ENCODE measurements at places on chromosomes 16 and 17. TPM values are rescaled to one million over a fixed set of nuclear protein-coding genes. Genes with fewer than 3 reads are reported as not detected.

GPR139 gene
- total RNA-seq = not detected

SDR42E1 gene
- total RNA-seq = 0.02 TPM

EVPLL gene
- not detected for total RNA-seq

PPP1R1B gene
- total RNA-seq = 0.42 TPM

C17orf50 gene
- total RNA-seq = not detected

KRTAP2-1 gene
- total RNA-seq = not detected

STH gene
- total RNA-seq = not detected

DNA sequence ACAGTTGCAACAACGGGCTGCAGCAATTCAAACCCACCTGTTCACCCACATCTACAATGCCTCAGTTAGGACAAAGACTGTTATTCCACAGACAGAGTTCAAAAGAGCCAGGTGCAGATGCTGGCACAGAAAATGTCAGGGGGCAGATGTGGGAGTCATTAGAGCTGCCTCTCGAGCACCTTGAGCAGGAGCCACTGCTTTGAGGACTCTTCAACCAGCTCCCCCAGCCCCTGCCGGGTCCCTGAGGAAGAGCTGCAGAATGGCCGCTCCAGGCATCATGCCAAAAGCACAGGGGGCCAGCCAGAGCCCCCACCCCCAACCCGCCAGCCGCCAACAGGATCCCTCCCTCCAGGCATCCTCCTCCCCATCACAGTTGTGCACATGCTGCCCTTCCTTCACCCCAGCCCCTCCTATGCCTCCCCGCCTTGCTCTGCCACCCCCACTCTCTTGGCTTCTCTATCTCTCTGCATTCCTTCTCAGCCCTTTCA, 20.8 kb downstream of the C17orf67 start:
- no peaks in the 10 kb centered on the region for H3K36me3 ChIP-seq
- H3K27me3 ChIP-seq = no peaks in the 10 kb centered on the region
- no peak for DNase-seq
- no peaks in the 10 kb centered on the region for H3K4me1 ChIP-seq
- H3K27ac ChIP-seq = no peak overlapping the region

DNA sequence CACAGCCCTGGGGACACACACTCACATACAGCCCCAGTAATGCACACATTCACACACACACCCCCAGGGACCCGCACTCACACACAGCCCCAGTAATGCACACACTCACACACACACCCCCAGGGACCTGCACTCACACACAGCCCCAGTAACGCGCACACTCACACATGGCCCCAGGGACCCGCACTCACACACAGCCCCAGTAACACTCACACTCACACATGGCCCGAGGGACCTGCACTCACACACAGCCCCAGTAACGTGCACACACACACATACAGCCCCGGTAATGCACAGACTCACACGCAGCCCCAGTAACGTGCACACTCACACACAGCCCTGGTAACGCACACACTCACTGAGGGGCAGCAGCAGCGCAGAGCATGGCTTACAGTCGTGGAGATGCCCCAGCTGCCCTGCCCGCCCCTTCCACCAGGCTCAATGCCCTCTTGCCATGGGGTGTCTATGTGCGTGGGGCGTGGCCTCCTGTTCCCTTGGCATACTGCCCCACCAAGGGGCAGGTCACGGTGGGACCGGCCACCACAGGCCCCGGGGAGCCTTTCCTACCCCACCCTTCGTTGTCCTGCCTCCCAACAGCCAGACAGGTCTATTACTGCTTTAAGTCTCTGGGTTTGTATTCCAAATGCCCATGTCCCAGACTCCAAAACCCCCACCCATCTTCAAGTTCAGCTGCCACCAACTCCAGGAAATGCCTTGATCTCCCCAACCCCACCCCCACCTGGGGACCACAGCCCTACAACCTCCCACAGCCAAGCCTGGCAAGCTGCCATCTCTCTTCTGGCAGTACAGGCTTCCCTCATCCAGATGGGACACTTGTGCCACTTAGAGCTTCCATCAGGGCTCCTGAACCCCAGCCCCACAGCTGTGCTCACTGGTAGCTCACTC, 2.7 kb downstream of the CCDC102A start:
- no peaks in the 10 kb centered on the region for H3K27me3 ChIP-seq
- no peaks in the 10 kb centered on the region for H3K36me3 ChIP-seq

DNA sequence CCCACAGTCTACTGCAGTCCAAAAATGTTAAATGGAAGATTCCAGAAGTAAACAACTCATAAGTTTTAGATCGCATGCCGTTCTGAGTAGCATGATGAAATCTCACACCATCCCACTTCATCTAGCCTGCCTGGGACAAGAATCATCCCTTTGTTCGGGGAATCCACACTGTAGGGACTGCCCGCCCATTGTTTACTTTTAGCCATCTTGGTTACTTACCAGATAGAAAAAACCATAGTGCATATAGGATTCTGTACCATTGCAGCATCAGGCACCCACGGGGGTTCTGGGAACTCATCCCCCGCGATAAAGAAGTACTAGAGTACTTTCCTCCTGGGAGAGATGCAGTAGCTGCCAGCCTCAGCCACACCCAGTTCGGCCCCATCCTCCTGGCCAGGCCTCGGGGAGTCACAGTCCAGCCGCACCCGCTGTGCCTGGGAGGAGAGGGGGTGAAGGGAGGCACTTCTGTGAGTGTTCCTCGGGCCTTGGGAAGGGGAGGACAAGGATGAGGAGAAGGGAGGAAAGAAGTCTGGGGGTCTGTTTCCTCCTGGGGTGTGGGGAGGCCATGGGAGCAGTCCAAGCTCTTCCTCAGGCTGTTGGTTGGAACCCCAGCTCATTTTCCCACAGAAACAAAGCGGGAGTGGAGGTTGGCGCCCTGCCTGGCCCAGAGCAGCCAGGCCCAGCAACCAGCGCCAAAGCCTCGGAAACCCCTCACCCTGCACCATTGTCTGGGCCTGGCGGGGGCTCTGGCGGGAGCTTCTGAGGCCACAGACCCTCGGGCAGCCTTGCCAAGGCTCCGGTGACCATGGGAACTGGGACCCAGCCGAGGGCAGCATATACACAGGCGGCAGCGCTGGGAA, 8.9 kb downstream of the TRIM47 start:
- peak overlapping the region; percentile 53 for H3K27ac ChIP-seq
- H3K4me1 ChIP-seq = peaks cover 27% of the 10 kb centered on the region
- no peaks in the 10 kb centered on the region for H3K36me3 ChIP-seq

DNA sequence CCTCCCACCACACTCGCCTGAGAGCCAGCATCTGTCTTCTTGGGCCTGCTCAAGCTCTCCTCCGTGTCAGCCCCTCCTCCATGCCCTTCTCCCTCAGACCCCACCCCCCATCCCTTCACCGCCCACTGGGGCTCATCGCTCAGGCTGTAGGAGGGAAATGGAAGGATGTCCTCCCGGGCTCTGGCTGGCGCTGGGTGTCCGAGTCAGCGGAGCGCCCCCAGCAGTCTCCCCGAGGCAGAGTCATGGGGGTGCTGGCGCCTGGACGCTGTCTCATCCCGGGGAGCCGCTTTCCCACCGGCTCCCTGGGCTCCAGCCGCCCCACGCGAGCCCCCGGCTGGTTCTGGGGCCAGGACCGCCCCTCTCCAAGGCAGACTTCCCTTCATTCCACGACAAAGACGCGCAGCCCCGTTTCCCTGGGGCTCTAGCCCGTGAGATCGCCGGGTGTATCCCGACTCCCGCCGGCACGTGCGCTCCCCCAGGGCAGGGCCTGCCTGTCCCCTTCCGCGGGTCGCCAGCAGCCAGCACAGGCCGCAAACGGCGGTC, 428 bp upstream of the ANTKMT start:
- peaks cover 4% of the 10 kb centered on the region for H3K27me3 ChIP-seq
- peak overlapping the region; percentile 86 for H3K27ac ChIP-seq
- no peaks in the 10 kb centered on the region for H3K36me3 ChIP-seq
- peaks cover 29% of the 10 kb centered on the region for H3K4me1 ChIP-seq
- no peak for DNase-seq
- peak overlapping the region; percentile 91 for H3K4me3 ChIP-seq

DNA sequence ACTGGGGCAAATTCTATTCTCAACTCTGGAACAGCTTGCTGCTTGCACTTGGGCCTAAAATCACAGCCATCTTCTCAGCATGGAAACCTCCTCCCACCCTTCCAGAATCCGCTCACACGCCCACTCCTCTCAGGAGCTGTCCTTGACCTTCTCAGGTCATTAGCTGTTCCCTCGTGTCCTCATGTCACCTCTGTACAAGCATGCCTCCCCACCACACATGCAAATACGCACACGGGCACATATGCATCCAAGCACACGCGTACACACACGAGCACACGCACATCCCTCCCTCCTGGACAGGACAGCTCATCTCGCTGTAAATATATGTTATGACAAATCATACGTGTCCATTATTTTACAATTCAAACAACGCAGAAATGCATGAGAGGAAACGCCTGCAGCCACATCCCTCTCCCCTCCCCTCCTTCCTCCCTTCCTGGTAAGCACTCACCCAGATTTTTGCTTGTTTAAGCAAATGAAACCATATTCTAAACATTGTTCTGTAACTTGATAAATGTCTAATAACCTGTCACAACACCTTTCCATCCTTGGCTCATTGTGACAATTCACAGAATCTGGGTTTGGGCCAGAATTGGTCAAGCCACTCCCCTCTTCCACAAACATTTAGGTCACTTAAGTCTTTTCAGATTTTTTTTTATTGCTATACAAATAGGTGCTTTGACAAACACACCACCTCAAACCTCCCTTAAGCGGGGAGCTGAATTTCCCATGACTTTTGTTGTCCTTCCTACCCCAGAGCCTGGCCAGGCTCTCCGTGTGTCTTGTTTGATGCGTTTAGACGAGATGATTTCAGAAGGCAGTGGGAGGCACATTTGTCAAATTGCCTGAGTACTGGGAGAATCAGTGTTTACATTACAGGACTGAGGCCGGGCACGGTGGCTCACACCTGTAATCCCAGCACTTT, 41.7 kb downstream of the DNAH17 start:
- no peaks in the 10 kb centered on the region for H3K36me3 ChIP-seq
- H3K27me3 ChIP-seq = no peaks in the 10 kb centered on the region
- H3K4me3 ChIP-seq = no peak overlapping the region
- H3K4me1 ChIP-seq = no peaks in the 10 kb centered on the region
- no peak for DNase-seq

DNA sequence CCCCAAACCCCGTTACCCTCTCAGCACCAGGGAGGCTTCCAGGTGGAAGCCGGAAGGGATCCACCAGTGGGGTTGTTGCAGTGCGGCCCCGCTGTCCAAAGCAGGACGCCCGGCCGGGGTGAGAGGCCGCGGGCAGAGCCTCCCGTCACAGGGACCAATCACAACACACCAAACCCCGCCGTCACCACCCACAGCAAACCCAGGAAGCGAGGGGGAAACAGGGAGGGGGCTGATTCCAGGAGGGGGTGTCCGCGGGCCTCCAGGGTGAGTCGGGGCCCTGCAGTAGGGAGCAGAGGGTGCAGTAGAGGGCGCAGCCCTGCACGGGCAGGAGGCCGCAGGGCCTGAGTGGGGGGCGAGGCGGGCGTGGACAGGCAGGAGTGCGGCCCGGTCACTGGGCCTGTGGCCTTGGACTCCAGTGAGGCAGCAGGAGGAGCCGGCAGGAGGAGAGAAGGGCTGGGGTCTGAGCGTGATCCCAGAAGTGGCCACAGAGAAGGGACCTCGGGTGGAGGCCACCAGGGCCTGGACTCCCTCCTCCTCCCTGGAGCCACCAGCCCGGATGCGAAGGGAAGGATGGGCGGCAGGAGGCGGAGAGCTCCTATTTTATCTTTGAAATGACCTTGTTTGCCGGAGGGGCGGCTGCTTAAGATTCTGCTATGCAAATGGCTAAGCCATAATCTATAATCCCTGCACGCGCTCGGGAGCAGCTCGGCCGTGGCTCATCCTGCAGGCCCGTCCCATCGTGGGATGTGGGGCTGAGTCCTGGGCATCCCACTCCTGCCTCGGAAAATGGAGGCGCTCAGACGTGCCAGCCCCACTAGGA, 41.5 kb downstream of the ZFPM1 start:
- H3K27me3 ChIP-seq = no peaks in the 10 kb centered on the region
- DNase-seq = no peak
- H3K27ac ChIP-seq = no peak overlapping the region
- no peak overlapping the region for H3K4me3 ChIP-seq
- H3K4me1 ChIP-seq = no peaks in the 10 kb centered on the region

DNA sequence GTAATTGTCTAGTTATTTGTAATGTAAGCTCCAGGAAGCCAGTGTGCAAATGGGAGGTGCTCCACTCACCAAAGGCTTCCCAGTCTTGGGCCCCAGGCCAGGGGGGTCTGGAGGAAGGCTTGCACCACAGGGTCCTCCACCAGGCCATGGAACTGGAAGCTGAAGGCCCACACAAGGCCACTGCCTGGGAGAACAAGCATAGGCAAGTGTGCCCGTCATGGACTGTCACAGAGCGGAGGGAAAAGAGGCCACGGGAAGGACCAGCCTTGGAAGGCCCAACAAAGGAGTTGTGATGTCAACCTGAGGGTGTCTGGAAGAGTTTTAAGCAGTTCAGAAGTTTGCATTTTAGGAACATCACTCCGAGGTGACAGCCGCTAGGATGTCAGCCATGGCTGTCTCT, 3.0 kb upstream of the SRRM2 start:
- H3K4me3 ChIP-seq = no peak overlapping the region
- no peak overlapping the region for H3K27ac ChIP-seq
- DNase-seq = no peak
- no peaks in the 10 kb centered on the region for H3K36me3 ChIP-seq
- no peaks in the 10 kb centered on the region for H3K27me3 ChIP-seq
- peaks cover 12% of the 10 kb centered on the region for H3K4me1 ChIP-seq

GRCh38 chr17:72455562-72455961, 334.7 kb downstream of the SOX9 start:
- no peaks in the 10 kb centered on the region for H3K4me1 ChIP-seq
- no peak for DNase-seq
- no peaks in the 10 kb centered on the region for H3K27me3 ChIP-seq
- H3K27ac ChIP-seq = no peak overlapping the region

GRCh38 chr16:23433261-23433920, 19.6 kb downstream of the COG7 start:
- peaks cover 15% of the 10 kb centered on the region for H3K4me1 ChIP-seq
- H3K36me3 ChIP-seq = no peaks in the 10 kb centered on the region
- no peak for DNase-seq

GRCh38 chr17:72397687-72398086, 276.9 kb downstream of the SOX9 start:
- no peaks in the 10 kb centered on the region for H3K27me3 ChIP-seq
- H3K4me1 ChIP-seq = no peaks in the 10 kb centered on the region
- no peak overlapping the region for H3K4me3 ChIP-seq
- H3K27ac ChIP-seq = no peak overlapping the region
- no peak for DNase-seq
- no peaks in the 10 kb centered on the region for H3K36me3 ChIP-seq

DNA sequence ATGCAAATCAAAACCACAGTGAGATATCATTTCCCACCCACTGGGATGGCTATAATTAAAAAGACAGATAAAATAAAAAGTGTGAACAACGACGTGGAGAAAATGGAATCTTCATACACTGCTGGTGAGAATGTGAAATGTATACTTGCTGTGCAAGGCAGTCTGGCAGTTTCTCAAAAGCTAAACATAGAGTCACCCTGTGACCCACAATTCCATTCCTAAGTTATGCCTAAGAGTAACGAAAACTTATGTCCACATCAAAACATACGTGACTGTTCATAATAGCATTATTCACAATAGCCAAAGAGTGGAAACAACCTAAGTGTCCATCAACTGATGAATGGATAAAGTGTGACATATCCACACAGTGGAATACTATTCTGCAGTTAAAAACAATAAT, 38.1 kb upstream of the VPS4A start:
- H3K27ac ChIP-seq = peak overlapping the region; percentile 24

Measured in psoas muscle (tissue), 8 donors.